Esophagus mucosa (tissue), 1 donor: ENCODE measurements at places on chromosomes 4 and X. TPM values are rescaled to one million over a fixed set of nuclear protein-coding genes. Genes with fewer than 3 reads are reported as not detected.

SLC39A8 gene
- total RNA-seq, result 3.1 TPM

NKX6-1 gene
- 1.1 TPM for total RNA-seq

SLC34A2 gene
- total RNA-seq, result 4.9 TPM

DAPP1 gene
- 54.7 TPM for total RNA-seq

XPNPEP2 gene
- 0.36 TPM for total RNA-seq

HPGD gene
- total RNA-seq, result 50.5 TPM

VCX3B gene
- not detected for total RNA-seq

TMEM255A gene
- 0.20 TPM for total RNA-seq

XAGE2 gene
- not detected for total RNA-seq

STK32B gene
- total RNA-seq, result 0.28 TPM

NUP54 gene
- total RNA-seq, result 31.7 TPM

WAS gene
- total RNA-seq, result 1.2 TPM

- no peak for ATAC-seq
Measured at GRCh38 chr4:118557298-118557851, 127.8 kb upstream of the METTL14 start.

- no peak for ATAC-seq
Measured at GRCh38 chr4:132001542-132001941, 1147.6 kb upstream of the PCDH10 start.

- peak; percentile 10 for ATAC-seq
Measured at GRCh38 chr4:3473181-3473950, 10.3 kb downstream of the DOK7 start.

- no peak for ATAC-seq
Measured at GRCh38 chr4:32031026-32031425, 1310.9 kb downstream of the PCDH7 start.

GRCh38 chr4:67522851-67523671, 22.2 kb downstream of the CENPC start:
- no peak for ATAC-seq

GRCh38 chrX:81259714-81260395, 58.0 kb downstream of the SH3BGRL start:
- ATAC-seq, result peak; percentile 58

- ATAC-seq, result peak; percentile 33
Measured at GRCh38 chrX:150365051-150365989, 2.2 kb downstream of the MAMLD1 start.

GRCh38 chr4:5054532-5054931, 3.3 kb downstream of the STK32B start:
- ATAC-seq, result no peak

DNA sequence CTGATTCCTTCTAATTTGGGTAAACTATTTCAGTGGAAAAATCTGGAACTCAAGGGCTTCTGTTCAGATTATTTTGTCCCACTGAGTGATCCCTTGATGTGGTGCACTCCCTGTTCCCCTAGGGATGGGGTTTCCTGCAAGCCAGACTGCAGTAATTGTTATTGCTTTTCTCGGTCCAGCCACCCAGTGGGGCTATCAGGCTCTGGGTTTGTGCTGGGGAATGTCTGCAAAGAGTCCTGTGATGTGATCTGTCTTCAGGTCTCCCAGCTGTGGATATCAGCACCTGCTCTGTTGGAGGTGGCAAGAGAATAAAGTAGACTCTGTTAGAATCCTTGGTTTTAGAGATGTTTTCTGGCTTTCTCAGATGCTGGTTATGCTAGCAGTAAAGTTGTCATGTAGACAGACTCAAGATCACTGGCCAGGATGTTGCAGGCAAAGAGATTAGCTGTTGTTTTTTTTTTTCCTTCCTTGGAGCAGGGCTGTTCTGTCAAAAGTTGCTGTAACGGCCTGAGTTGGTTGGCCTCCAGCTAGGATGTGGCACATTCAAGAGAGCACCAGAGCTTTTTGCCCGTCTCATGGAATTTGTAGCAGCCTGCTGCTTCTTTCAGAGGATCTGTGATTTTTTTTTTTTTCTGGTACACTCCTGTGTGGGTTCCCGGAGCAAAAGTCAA, 1314.0 kb downstream of the PCDH19 start:
- ATAC-seq, result no peak

DNA sequence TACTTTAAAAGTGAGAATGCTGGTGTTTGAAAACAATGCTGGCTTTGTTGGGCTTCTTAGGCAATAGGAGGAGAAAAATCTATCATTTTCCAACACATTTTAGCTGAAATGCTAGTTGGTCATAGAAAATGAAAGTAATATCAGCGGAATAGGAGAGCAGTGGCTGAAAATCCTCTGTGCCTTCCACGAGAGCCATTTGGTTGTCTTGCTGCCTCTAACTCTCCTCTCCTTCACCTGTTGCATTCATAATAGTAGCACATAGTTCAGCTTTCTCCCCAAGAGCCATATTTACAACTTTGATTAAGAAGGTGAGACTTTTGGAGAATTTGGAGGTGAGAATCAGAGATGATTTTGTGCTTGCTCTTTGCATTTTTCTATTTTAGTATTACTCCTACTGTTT, 849.4 kb upstream of the FTHL17 start:
- no peak for ATAC-seq

DNA sequence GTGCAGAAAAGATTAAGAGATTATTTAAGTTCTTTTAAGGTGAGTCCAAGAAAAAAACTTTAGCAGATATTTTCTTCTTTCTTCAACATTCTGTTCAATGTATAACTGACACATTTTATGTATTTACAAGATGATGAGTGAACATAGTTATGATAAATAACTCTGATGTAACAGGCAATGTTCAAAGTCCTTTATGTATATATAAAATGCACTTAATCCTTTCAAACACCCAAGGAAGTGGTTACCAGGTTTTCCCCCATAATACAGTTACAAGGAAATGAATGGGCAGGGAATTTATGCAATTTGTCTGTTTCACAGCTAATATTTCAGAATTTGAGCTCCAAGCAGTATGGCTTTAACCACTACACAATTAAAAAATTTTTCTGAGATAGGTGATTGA, 8.2 kb downstream of the CXCL3 start:
- no peak for ATAC-seq

- no peak for ATAC-seq
Measured at GRCh38 chr4:163649557-163650091, 155.1 kb downstream of the TMA16 start.

DNA sequence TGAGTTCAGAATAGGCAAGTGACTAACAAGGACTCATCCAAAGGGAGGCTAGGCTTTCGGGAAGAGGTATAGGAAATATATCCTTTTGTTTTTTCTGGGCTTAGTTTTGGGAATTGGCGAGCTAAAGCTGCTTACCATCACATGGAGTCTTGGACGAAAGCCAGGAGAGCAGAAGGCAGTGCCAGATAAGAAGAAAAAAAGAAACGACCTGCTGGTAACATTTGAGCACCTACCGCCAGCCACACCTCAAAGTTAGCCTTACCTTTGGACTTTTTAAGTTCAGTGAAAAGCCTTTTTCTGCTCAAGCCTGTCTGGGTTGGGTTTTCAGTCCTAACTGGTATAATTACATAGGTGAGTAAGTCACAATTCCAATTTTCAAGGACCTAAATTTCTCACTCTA, 85.1 kb upstream of the LCORL start:
- peak; percentile 76 for ATAC-seq

GRCh38 chr4:96154676-96155075, 314.8 kb downstream of the PDHA2 start:
- no peak for ATAC-seq

DNA sequence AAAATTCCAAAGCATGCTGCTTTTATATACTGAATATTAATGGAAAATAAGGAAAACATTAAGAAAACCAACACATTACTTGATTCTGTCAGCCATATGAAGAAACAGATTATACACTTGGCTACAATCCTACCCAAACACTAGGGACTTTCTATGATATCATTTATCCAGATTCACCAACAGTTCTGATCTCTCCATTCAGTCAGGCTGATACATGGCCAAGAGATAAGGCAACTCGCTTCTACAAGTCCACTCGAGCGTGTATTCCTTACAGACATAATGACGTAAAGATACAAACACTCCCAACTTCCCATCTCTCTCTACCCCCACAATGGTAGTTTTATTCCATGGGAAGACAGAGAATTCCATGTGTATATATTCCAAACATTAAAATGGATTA, 44.5 kb downstream of the NEK1 start:
- ATAC-seq, result no peak

DNA sequence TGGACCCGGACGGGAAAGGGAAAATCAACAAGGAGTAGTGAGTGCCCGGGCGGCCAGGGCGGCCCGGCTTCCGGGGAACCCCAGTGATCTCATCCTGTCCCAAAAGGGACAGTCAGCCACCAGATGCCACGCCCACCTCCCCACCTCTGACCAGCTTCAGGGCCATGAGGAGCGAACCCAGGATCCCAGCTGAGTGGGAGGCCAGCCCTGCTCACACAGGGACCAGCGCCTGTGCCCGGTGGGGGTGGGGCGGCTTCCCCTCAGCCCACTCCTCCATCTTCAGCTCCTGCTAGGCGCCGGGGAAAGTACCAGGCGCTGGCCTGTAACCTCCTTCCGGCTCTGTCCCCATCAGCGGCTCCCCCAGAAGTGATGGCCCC, 6.2 kb downstream of the MYL5 start:
- no peak for ATAC-seq

DNA sequence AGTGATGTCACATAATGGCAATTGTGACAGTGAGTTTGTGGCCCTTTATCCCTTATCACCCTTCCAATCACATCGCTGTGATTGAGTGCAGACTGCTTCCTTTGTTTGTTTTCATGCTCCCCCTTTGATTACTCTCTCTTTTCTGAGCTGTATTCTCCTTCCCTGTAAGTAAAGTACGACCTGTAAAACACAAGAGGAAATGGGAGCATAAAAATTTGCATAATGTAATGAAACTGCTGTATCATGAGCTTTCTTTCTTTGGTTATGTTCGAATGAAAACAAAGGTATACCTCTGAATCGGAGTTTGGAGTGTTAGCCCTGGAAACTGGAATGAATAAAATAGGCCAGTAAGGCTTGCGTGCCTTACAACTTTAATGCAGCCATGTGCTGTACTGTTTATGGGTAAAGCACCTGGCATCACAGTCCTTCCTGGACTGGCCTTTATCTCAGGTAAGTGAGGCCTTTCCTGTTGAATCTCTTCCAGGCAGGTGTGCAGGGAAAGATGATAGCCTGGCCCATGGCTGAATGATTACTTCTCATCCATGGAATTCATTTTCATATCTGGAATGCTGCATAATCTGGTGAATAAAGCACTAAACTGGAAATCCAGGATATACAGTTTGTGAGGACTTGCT, 26.6 kb upstream of the HS3ST1 start:
- no peak for ATAC-seq

DNA sequence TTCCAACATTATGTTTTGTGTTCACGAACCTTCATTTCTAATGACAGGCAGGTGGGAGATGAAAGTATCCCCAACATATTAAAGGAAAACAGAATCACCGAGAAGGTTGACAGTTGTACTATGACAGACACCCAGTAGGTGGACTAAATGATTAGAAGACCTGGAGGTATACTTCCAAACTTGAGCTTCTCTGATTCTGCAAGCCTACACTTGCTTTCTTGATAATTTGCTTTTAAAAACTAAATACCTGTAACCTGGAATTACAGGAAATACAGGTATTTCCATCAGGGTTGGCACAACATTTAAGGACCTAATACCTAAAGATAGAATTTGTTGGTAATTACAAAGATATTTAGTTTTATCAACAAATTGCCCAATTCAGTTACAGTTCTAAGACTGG, 43.4 kb downstream of the C4orf51 start:
- peak; percentile 91 for ATAC-seq

- no peak for ATAC-seq
Measured at GRCh38 chr4:72205831-72206230, 174.0 kb downstream of the NPFFR2 start.

GRCh38 chr4:18111081-18111480, 89.5 kb upstream of the LCORL start:
- peak; percentile 18 for ATAC-seq

GRCh38 chr4:1206299-1207156, 34.1 kb upstream of the SPON2 start:
- ATAC-seq, result no peak

DNA sequence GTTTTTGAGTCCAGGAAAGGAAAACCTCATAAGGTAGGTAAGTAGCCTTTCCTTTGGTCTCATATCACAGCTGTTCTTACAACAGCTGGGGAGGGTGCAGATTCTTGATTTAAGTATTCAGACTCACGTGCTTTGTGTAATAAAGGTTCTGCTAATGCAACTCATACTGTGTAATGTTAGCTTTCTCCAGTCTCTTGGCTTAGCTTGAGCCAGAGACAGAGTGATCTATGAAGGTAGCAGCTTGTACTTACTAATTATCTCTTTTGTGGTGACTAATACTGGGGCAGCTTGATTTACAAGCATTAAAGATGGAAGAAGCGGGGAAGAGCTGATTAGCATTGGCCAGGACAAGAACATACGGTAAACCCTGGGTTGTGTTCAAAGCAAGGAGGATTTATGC, 80.3 kb downstream of the LNX1 start:
- ATAC-seq, result peak; percentile 89

DNA sequence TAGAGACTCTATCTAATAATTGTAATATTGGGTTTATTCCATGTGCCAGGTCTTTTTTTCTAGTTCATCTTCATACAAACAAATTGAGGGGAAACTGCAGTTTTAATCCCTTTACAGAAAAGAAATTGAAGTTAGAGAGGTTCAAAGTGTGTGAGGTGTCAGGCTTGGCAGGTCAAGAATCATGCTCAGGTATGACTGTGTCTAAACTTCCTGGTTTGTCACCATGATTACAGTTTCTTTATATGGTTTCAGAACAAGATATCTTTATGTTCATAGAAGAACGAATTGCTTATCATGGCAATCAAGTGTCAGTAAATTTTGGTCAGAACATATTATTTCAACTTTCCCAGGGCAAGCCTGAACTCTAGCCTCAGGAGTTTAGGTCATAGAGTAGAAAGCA, 460.4 kb downstream of the RAPGEF2 start:
- ATAC-seq, result no peak

- no peak for ATAC-seq
Measured at GRCh38 chr4:147220833-147221232, 260.1 kb upstream of the EDNRA start.

DNA sequence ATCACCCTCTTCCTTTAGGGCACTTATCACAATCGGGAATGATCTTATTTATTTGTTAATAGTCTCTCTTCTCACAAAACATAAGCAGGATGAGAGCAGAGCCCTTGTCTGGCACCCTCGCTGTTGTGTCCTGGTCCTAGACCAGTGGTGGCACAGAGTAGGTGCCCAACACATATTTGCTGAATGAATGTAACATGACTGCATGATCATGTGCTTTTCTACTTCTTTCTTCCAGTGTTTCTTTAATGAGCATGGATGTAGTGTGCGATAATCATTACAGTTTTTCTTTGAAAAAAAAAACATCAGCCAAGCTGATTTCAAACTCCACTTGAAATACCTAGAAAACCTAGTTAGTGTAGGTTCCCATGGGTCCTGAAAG, 164.1 kb downstream of the CHIC2 start:
- ATAC-seq, result no peak

DNA sequence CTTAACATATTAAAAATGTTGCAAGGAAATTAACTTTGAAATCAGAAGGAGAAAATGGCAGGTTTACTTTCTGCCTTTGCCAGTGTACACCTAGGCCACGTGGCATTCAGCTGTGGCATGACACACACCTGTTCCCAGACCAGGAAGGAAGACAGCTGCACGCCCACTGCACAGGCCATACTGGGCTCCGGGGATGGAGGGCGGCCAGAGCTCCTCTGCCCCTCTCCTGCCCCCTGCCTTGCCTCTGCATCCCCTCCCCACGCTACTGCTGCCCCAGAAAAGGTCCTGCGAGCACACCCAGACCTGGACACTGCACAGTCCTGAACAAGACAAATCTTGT, 68.4 kb downstream of the GATB start:
- peak; percentile 68 for ATAC-seq
